Stimulated activated CD4-positive, alpha-beta T cell treated with anti-CD3 and anti-CD28 coated beads, Interleukin-4, amount 100 ng/mL, for 48 hours (primary cell): ENCODE measurements at places on chromosomes 6 and 20.

DNA sequence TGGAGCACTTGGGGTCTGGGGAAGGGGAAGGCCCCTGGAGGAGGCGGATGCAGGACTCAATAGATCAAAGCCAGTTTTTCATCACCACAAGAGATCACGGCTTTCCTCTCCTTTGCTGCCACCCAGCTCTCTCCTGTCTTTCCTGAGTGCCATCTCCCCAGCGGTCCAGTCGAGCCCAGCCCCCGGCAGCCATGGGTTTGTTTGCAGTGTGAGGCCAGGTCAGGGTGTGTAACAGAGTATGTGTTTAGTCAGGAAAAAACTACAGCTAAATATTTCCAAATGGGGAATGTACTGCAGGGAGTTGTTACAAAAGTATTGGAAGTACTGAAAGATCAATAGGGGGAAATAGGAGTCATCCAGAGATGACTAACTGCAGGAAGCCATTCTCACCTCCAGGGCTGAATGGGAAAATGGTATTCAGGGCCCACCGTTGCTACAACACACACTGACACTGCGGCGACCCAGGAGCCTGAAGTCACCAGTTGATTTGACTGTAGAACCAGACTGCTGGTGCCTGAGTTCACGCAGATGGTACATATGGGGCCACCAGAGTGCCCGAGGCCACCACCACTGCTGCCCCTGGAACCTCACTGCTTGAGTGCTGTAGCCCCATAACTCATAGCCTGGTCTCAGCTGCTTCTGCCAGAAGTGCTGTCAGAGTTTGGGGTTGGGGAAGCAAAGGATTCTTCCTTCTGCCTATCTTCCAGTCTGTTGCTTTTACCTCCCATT is 23.6 kb upstream of the FANCE start:
- DNase-seq, result no peak

GRCh38 chr6:110332281-110332680 is 25.9 kb downstream of the METTL24 start:
- DNase-seq, result no peak

DNA sequence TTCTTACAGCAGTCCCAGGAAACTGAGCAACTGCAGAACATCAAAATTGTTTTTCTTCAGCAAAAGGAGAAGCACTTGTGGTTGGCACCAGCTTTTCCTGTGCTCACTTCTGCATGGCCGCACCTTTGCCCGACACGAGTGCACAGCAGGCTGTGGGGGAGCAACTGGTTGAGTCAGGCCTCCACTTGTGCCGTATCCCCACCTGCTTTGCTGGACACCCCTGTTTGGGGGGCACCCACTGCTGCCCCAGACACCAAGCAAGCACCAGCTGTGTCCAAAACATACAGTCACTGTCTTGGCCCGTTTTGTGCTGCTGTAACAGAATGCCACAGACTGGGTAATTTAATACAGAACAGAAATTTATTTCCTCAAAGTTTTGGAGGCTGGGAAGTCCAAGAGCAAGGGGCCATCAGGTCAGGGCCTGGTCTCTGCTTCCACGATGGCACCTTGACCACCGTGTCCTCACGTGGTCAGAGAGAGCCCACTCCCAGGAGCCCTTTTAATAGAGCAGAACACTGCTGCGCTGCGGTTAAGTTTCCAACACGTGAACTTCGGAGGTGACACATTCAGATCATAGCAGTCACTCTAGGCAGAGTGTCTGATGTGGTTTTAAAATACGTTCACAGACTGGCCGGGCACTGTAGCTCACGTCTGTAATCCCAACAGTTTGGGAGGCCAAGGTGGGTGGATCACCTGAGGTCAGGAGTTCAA is 8.7 kb upstream of the GMEB2 start:
- no peak for DNase-seq

GRCh38 chr6:38943964-38944363 is 104.6 kb upstream of the GLP1R start:
- no peak for DNase-seq

- DNase-seq, result peak; percentile 15
Observed at GRCh38 chr6:87436435-87436834, 28.7 kb downstream of the CFAP206 start.

DNA sequence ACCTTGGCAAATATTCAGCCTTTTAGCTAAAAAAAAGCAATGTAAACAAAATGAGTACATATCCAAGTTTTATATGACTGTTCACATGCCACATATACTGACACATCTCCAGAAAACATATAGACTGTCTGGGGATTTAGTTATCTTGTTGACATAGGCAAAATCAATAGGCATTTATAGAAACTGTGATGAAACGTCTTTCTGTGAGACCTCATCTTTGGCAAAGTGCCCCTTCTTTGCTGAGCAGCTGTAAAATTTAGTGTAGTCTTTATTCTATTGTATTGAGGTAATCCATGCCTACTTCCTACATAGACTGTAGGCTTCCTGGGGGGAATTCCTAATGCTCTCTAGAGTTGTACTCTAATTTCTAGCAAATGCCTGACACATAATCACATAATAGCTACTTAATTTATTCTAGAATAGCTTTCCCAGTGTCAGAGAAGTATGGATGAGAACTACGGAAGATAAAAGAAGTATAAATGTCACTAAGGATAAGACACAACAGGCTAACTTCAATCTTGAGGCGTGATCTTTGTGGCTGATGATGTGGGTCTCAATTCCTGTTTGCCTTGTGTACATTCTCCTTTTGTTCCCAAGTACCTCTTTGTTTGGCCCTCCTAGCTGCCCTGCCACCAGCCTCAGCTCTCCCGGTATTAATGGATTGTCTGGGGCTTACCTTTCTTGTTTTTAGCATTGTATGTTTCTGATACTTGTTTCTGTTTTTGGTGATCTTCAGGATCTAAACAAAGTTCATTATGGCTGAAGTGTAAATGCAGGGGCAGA is 30.6 kb downstream of the PTCHD4 start:
- DNase-seq, result no peak

- DNase-seq, result no peak
Observed at GRCh38 chr20:47490795-47491194, 10.9 kb upstream of the NCOA3 start.

- DNase-seq, result no peak
Observed at GRCh38 chr6:20328266-20328923, 73.3 kb upstream of the E2F3 start.

GRCh38 chr20:4699216-4699615 is 22.5 kb upstream of the PRND start:
- no peak for DNase-seq

- DNase-seq, result no peak
Observed at GRCh38 chr6:100232781-100233573, 231.7 kb downstream of the SIM1 start.

DNA sequence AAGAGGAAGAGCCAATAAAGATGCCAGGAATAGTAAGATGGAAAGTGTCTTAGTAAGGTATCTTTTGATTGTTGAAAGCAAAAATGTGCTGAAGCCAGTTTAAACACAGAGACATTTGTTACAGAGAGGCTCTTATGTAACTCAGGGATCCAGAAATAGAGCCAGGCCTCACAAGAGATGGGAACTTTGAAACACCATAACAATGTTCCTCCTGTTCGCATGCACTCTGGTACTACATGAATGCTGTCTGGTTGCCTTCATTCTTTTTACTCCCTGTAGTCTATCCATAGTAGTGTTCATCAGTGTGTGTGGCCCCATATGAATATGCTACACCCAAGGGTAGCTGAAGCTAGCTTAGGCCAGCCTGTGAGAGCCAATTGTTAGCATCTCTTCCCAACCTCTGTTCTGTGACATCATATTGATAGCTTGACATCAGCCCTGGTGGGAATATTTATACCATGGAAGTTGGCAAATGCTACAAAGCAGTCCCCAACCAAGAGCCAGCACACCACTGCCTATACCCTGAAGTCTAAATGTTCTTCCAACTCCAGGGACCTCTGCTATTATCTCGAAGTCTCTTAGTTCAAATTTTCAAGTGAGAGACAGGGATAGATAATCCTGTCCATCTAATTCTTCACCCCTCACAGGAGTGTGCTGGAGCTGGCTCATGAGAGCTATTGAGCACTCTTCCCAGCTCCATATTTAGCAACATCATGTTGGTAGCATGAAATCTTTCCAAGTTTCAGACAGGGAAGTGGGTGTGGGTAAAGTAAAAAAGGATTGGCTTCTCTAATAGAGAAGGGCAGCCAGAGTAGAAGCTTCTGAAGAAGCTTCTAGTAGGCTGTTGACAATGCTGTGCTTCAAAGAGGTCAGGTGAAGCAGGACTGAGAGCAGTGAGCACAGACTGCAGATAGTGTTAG is 7.0 kb downstream of the NDUFAF5 start:
- DNase-seq, result no peak

GRCh38 chr6:41649596-41649995 is 11.3 kb downstream of the MDFI start:
- DNase-seq, result no peak

DNA sequence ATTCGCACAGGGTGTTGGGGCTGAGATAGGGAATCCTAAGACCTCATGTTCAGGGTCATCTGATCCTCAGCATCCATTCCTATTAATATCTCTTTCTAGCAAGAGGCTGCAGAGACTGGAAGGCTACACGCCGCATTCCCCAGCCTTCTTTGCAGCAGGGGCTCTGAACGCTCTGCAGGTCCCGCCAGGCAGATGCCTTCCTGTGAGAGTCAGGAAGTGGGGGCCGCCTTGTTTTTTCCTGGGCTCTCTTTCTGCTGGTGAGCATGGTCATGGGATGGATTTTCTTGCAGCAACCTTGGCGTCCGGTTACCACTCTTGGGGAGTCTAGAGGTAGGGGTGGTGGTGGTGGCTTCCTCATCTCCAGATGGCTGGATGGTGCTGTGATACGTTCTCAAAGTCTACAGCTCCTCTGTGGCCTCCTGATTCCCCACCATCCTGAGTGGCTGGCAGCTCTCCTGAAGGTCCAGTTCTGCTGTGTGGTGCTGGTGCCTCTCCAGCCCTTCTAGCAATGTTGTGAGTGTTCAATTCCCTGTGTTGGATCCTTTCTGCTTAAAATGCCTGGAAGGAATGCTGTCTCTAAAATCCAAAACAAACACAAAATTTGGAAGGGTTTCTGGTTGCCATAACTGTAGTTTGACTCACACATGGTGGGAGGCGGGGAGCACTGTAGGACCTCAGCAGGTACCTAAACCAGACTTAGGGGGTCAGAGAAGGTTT is 111.9 kb downstream of the CEBPB start:
- no peak for DNase-seq

DNA sequence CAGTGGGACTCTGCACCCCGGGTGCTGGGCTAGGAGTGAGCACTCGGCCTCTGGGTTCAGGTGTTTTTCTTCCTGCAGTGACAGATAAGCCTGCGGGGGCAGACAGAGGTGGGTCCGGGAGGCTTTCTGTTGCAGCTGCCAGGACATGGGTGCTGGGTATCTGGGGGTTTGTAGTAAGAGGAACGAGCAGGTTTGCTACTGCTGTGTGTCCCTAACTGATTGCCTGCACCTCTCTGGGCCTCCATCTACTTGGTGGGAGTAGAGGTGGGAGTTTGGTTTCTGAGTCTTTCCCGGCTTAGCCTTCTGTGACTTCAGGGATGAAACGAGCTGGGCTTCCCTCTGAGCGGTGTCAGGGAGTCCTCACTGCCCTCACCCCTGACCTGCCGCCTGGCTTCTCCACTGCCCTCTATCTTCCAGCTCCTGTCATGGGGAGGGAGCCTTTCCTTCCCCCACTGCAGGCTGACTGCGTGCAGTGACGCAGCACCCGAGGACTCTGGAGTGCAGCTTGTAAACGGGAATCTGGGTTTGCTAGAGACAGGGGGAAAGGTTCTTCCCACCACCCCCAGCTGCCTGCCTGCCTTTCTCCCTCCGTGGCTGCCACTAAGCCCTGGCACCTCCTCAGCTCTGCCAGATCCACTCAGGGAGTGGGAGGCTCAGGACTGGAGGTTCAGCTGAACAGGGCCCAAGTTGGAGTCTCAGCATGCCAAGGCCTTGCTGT is 6.7 kb downstream of the DLGAP4 start:
- no peak for DNase-seq

GRCh38 chr20:13515796-13516558 is 122.8 kb downstream of the TASP1 start:
- DNase-seq, result no peak

GRCh38 chr6:12890171-12890790 is 173.7 kb downstream of the PHACTR1 start:
- peak; percentile 4 for DNase-seq

GRCh38 chr6:105179244-105180065 is at the start of gene POPDC3:
Gene POPDC3 (minus strand): TSS chr6:105180014. CDS start chr6:105161909, 18,105 bp downstream.
- DNase-seq, result no peak

- no peak for DNase-seq
Observed at GRCh38 chr6:90621581-90621980, 34.7 kb upstream of the MAP3K7 start.

DNA sequence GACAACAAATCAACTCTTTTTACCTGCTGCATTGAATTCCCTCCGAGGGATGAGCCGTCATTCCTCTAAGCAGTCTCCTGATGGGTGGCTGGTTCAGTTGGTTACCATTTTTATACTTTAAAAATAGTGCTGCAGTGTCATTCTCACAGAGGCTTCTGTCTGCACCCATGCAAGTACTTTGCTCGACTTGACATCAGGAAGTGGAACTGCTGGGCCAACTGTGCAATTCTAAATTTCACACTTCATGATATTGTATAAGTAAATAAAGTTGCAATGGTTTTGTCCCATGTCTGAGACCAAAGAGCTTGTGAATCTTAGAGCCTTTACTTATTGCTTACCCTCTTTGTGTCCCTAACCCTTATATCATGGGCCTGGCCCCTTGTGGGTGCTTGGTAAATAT is 2.5 kb downstream of the BTN3A1 start:
- DNase-seq, result no peak

DNA sequence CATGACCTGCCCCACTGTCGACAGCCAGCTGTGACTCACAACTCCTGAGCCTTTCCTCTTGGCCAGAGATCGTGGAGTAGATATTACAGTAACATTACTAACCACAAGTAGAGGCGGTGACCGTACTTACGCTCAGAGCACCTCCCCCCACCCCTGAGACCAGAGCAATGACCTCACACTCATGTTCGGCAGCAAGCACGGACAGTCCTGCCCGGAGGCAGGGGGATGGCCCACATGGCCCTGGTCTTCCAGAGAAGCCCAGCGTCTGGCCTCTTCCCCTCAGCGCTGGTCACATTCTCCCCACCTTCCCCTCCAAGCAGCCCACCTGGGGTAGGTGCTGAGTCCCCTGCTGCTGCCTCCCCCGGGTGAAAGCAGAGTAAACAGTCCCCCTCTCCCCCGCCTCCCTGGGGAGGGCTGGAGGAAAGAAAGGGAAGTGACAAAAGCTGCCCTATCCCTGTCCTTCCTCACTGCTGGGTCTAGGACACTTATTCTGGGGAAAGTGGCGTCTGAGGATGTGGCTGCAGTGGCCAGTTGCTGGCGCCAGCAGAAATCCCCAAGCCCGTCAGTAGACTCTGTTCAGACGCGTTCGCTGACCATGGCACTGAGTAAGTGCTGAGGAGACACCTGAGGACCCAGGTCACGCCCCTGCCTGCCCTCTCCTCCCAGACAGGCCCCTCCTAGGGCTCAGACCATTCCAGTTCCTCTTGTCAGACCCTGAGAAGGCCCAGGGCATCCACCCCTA is 68.5 kb downstream of the MRPL14 start:
- no peak for DNase-seq

DNA sequence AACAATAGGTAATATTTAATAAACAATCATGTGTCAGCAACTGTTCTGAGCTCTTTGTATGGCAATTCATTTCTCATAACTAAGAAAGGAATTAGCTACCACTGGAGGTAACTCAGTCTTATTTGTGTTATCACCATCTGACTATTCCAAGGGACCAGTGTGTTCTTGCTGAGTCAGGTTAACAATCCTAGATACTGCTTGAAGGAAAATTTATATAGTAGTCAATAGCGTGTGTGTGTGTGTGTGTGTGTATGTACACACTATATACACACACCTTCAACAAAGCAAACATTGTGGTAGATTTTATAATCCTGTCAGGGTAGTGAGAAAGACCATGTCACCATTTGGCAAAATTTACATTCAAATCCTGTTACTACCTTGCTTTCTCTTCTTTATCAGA is 45.8 kb upstream of the SMIM8 start:
- DNase-seq, result no peak
